Naive thymus-derived CD8-positive, alpha-beta T cell (primary cell): ENCODE measurements at places on chromosomes 12 and 14. TPM values are rescaled to one million over a fixed set of nuclear protein-coding genes. Genes with fewer than 3 reads are reported as not detected.

DNA sequence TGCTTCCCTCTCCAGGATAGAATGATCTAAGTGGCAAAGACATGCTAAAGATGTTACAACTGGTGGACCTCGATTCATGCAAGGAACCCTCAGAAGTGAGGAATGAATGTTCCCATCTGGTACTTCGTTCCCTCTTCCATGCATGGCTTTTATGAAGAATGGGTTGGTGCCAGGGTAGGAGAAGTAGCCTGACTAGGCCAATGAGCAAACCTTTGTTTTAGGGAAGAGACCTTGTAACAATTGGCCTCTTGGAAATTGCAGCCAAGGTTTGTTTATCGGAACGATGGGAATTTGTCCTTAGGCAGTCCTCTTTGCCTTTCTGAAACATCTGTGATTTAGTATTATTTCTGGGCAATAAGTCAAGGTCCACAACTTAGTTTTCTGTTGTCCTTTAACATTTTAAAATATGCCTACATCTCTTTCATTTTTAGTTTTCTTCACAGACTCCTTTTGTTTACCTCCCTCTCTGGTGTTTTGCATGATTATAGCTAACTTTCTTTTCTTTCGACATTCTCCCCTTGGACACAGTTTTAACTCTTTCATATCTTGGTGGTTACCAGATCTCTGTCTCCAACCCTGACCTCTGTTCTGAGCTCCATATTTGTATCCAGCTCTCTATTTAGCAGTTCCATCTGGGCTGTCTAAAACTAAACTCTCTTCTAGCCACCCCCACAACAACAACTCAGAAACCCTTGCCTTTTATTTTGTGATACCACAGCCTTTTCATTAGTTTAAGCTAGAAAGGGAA is 70.0 kb downstream of the DIP2B start:
- no peak for DNase-seq

DNA sequence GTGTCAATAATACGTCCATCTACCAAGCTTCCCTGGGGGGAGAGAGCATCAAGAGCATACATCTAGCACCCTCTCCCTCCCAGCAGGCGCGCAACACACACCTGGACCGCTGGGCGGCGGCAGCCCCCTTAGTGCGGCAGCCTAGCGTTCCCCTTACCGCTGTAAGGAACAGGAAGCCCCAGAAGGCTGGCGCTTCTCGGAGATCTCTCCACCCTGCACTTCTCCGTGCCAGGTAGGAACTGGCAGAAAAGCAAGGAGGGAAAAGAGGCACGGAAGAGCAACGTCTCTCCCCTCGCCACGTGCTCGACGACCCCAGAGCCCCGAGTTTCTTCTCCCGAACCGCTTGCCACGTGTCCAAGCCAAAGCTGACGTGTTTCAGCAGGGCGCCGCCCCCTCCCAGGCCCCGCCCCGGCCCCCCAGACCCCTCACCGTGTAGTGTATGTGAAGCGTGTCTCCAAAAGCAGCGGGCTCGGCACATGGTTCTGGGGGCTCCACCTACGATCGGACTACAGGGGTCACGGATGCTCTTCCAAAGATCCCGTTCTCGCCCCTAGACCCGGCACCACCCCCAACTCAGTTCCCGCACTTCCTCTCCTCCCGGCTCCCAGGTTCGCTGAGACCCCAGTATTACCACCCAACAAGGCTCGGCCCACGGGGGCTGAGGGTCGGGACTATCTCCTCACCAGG is 532 bp downstream of the FKBP11 start:
- DNase-seq: peak; percentile 74

GRCh38 chr12:88063375-88063774 is 34.2 kb upstream of the C12orf50 start:
- no peak for DNase-seq

GRCh38 chr12:93803424-93803807 is 126.2 kb downstream of the CRADD start:
- DNase-seq: no peak

DNA sequence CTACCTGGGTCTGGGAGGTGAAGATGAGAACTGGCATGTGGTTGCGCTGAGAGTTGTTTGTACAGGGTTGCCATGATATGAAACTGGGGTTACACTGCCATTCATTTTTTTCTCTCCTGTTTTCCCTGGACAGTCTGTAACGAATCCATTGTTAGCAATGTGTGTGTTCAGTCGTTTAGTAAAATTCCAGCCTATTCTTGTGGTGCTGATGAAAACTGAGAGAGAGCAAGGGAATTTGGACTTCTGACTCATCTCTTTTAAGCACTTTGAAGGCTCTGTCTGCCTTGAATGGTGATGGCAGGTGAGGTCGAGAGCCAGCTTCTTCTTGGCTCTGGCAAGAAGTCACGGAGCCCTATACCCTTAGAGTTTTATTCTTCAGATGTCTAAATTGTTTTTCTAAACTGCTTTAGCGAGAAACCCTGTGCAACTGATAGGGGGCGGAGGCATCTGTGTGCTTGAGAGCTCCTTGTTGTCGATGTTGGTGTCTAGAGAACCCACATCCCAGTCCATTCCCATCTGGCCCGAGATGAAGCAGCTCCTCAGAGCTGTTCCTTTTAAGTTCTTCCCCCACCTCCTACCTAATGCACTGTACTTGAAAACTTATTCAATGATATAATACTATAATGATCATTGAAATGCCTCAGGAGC is 204.4 kb downstream of the TMX1 start:
- no peak for DNase-seq

The SOX5 gene
- not detected for total RNA-seq

The KRT71 gene
- total RNA-seq: not detected

The SLC38A4 gene
- total RNA-seq: not detected

The GNB3 gene
- total RNA-seq: 5.6 TPM
